ENCODE measurements at places on chromosomes 1 and 21.

DNA sequence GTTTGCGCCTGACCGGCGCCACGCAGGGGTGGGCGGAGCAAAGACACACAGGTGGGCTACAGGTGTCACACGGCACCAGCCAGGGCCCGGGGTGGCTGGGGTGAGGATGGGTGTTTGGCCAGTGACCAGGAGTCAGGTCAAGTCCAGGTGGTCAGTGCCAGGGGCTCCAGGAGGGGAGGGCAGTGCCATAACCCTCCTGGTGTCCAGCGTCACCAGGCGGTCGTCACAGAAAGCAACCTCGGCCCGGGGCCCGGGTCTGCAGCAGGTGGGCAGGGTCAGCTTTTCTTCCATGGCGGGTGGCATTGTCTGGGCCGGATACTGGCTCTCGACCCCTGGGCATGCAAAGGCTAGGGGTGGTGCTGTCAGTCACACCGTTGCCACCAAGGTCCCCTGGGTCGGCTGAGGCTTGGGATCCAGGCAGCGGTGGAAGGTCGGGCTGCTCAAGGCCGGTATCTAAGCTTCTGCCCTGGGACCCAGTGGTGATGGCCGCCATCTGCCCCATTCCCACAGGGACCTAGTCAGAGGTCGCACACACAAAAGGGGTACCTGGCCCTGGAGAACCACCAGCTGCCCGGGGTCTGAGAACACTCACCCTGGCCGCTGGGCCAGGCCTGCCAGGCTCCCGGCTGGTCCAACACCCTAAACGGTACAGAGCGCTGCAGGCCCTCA lies 1.8 kb downstream of the FNDC10 start:
- no peak for DNase-seq

- no peak for DNase-seq
Observed at GRCh38 chr1:172185211-172185610, 235.3 kb upstream of the C1orf105 start.

DNA sequence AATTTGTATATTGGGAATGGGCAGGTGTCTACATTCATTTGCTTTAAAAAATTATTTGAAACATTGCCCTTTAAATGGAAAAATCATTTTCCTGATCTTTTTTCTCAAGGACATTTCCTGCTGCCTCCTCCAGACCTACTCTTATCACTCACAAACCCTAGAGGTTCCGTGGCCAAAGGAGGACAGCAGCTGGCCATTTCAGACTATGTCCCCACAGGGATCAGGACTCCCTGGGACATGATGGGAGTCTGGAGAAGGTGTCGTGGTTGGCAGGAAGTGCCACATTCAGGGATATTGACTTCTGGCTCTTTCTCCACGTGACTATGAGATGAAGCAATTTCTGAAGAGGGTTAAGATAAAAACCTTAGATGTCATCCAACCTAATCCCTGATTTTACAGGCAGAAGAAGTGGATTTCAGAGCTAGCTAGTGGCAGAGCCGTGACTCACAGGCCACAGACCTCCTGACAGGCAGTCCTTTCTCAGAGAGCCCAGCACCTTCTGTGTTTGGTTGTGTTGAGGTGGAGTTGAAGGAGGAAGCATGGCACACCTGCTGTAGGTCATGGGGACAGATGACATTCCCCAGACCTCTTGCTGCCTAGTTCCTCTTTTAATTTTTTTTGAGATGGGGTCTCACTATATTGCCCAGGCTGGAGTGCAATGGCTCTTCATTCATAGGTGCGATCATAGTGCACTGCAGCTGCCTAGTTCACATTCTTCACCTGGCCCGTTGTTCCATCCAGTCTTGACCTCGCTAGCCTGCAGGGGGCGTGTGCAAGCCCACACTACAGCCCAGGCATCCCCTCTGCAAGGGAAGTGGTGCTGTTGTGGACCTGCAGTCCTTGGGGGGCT lies 25.5 kb upstream of the IL10 start:
- DNase-seq: peak; percentile 38

GRCh38 chr1:35488336-35488735 lies 68.9 kb downstream of the KIAA0319L start:
- no peak for DNase-seq

DNA sequence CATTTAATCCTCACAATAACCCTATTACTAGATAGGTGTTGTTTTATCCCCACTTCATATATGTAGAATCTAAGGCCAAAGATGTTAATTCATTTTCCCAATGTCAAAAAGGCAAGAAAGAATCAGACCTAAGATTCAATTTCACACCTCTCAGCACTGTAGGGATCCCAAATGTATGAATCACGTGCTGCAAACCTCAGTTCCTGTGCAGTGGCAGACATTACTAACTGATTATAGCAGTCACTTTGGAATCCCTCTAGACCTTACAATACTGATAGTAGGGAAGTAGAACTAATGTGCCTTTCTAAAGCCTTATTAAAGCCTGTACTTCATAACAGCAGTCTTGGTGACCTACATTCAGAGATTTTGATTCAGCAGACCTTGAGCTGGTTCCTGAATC lies 2.3 kb downstream of the C1orf87 start:
- DNase-seq: no peak

GRCh38 chr1:68197461-68197860 lies 34.9 kb downstream of the WLS start:
- no peak for DNase-seq

GRCh38 chr21:37550157-37550556 lies 183.6 kb downstream of the DYRK1A start:
- DNase-seq: no peak
